CD4-positive, alpha-beta T cell treated with Interleukin-12 subunit alpha and Interleukin-12 subunit beta, for 1 hour (primary cell): ENCODE measurements at places on chromosomes 2 and 18.

DNA sequence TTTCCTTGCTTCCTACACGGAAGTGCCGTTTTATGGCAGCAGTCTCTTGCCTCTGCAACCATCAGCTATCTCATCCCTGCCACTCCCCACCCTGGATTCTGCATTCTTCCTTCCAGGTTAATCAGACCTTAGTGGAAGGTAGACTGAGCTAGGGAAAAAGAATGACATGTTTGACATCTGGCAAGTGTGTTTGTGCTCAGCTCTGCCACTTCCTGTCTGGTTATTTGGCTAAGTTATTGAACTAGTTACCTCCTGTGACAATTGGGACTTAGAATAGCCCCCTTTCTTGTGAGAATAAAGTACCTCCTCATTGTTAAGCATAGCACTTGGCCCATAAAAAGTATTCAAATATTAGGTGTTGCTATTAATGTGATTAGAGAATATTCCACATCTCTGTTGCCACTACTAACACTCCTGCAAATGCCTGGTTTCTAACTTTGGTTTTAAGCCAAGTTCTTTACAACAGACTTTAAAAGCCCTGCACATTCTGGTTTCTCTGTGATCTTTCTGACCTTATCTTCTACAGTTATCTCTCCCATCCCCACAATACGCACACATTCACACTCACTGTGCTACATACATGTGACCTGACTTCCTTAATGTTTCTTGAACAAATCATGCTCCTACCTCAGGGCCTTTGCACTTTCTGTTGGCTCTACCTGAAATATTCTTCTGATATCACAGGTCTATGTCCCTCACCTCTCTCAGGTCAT lies 10.8 kb upstream of the MAPRE2 start:
- peak; percentile 56 for DNase-seq

GRCh38 chr2:10056439-10056838 lies 13.1 kb downstream of the KLF11 start:
- no peak for DNase-seq

GRCh38 chr2:66699793-66700676 lies 265.1 kb downstream of the MEIS1 start:
- no peak for DNase-seq

DNA sequence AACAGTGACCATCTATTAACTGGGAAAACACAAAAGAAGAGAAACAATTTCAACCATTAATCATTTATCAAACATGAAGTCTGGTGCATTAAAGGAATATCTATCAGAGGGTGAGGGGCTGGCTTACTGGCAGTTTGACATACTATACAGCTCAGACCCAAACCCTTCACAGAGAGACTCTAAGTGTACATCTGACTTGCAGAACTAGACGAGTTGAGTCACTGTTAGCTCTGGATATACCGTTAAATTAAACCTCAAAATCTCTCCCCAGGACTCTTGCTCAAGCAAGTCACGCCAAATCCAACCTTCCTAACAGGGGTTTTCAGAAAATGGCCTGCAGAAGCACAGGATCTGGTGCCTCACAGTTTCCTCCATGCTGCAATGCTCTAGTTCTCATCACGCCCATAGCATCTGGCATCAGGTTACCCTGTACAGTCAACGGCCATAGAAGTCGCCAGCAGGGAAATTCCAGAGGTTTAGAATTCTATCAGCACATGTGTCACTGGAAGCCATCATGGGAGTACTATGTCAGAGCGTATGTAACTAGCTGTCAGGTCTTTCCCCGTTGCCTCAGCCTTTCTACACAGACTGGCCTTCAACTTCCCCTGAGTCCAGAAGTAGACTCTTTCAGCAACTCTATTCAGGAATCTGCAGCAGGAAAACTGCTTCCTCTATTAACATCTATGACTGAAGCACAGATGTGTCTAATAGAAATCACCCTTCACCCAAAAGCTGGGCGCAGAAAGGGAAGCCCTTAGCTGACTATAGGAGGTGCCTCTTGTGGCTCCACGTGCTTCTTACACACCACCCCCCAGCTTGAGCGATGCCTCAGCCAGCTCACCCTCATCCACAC lies 9.3 kb downstream of the TGOLN2 start:
- DNase-seq: peak; percentile 23

DNA sequence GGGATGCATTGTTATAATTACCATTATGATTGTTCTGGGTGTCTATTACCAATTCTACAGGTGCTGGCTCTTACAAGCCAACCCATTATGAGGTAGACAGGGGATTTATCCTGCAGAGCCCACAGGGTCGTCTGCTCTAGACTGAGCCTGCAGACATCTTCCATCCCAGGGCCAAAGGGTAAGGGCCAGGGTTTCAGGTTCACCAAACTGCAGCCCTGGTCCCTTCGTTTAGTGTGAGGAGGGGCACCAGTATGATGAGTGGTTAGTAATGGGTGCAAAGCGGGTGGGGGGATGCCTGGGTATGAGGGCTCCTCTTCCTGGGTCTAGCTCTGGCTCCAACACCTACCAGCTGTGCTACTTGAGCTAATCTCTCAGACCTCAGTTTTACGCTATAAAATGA lies 1.2 kb upstream of the ARID5A start:
- DNase-seq: no peak

DNA sequence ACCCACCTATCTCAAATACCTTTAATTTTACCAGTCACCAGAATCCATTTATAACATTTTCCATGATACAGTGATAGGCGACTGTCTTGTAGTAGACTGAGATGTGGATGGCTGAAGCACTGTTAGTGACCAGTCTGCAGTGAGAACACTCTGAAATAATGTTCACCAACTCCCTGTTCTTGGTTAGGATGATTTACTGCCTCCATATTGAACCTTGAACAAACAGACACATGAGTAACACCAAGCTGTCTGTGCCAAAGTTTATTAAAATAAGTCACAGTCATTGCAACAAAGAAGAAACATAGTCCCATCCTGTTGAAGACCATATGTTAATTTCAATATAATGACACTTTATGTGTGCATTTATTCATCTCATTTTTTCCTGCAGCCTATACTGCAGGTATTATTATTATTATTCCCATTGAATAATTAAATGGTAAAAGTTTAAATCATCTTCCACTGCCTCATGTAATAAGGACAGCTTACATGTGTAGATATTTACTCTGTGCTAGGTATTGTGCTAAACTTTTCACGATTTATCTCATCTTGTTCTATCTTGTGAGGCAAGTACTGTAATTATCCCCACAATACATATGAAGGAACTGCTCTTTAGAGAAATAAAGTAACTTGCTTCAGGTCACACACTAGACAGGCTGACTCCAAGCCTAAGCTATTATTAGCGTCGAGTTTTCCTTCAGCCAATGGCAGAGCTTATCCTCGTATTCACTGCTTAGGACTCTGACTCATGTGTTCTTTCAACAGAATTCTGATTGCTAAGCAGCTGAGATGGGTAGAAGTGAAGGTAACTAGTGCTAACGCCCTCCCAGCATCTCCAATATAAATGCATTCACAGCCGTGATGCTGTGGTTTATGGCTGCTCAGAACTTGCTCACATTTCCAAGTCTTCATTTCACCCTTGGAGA lies 62.5 kb downstream of the ONECUT2 start:
- DNase-seq: no peak

DNA sequence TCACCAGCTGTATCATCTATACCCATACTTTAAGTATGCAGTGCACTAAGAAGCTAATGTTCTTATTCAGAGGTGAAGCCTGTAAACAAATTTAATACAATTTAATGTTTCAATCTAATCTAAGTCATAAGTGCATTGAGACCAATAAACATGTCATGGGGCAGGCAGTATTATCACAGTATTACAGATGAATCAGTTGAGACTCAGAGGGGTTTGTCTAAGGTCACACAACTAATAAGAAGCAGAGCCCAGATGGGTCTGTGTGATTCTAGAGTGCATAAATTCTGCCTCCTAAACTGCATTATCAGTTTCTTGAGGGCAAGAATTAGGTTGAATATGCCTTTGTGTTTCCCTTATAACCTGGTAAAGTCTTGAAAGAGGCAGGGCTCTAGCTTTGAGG lies 140.9 kb upstream of the RNF152 start:
- no peak for DNase-seq

DNA sequence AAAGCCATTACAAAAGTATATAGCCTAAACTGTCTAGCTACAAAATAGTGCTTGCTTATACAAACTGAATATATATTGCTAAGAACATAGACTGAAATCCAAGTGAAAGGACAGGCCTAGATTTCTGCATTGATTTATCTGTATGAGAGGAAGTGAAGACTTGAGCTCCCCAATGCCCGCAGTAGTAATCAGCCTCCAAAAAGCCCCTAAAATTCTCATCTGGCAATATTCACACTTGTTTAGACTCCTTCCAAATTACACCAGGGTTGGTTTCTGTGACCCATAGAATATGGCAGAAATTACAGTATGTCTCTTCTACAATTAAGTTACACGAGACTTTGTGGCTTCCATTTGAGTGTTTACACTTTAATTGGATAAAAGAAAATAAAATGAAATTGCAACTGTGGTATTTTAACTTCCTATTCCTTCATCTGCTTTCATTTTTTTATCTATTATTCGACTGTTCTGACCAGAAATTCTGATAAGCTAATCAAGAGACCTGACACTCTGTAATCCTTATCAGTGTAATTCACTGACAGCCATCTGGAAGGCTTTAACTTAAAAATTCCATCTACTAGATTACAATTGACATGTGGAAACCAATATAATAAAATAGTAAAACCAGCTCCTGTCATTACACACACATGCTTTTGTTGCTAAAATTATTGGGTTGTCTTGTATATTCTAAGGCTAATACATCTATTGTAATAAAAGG lies 21.1 kb downstream of the ABCB11 start:
- no peak for DNase-seq

DNA sequence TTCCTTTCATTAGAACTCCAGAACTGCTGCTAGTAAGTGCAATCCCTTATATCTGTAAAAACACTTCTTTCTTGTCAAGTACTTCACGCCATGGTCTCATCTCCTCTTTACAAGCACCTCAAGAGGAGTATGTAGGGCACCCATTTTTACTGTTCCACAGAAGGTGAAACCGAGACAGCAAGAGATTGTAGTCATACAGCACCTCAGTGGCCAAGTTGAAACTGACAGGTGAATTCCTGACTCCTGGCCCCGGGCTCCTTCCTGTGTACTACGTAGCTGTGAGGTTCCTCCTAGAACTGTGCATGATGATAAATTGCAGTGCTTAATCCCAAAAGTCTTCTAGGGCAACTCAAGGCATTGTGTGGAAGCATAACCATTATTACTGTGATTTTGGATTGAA lies 131.5 kb upstream of the MEIS1 start:
- DNase-seq: no peak

- DNase-seq: peak; percentile 24
Observed at GRCh38 chr2:177165721-177166711, 46.6 kb upstream of the HNRNPA3 start.

- peak; percentile 93 for DNase-seq
Observed at GRCh38 chr2:234290671-234291070, 206.2 kb downstream of the ARL4C start.

- DNase-seq: no peak
Observed at GRCh38 chr2:166138144-166138543, 10.3 kb upstream of the SCN1A start.

DNA sequence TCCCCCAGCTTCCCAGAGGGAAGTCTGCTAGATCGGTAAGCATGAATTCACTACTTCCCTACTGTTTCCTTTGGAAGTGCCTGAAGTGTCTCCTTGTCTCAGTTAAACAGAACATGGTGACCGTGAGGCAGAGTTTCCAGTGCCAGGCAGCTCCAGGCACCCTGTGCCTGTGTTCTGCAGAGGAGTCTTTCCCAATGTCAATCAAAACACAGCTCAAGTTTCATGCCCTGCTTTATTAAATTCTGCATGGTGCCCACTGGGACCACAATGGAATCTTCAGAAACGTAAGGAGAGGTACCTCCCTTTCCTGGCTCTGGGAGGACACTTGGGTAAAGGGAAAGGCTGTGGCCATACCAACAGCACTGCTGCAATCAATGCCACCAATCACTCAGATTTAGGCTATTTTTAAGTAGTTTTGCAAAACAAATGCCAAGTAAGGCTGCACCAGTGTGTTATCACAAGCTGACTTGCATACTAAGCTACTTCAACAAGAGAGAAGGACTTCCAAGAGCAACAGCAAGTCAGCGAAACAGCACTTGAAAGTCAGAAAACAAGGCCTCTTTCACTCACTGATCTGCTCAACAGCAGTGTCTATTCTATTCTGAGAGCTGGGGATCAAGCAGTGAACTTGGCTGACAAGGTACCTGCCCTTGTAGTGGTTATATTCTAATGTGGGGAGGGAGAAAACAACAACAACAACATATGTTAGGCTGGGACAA lies 14.9 kb downstream of the LPIN2 start:
- no peak for DNase-seq

- DNase-seq: no peak
Observed at GRCh38 chr2:214019973-214020345, 390.9 kb upstream of the VWC2L start.

DNA sequence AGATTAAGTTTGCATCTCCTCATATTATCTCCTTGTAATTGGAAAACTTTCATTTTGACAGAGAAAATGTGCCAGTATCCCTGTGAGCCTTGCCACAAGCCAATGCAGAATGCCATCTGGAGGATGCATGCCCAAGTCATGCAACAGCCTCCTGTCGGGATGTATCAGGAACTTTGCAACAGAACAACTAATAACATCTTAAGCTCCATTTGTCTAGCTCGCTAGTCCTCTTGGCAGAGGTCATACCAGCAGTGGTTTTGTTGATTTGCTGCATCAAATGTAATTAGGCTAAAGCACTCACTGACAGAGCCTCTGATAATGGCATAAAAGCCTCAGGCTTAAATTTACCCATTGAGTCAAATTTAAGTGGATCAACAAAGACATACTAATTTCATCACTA lies 125.8 kb downstream of the UBE2E3 start:
- DNase-seq: no peak

DNA sequence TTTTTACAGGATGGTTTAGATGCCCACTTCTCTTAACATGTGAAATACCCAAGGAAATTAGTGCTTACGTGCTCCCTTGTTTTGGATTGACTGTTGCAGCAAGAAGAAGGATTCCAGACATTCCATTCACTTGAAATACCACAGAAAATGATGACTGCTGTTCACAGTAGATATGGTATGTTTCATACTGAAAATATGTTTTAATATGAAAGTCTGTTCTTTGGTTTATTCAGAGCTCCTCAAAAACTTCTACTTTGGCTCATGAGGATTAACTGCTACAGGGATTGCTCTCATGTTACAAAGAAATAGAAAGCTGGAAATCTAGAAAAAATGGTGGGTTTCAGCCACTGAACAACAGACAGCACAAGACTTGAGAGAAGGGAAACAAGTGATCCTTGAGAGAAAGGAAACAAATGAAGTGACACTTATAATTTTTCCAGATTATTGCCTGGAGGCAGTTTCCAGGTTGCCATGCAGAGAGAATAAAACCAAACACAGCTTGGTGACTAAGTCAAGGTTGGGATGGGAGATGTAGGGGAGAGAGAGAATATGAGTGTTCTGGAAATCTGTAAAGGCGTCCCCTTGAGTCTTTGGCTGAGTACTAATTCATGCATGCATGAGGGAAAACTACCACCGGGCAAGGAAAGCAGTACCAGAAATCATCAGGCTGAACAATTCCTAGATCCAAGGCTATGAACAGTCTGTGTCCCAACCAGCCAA lies 348.1 kb downstream of the CLIP4 start:
- no peak for DNase-seq
